Activated CD4-positive, alpha-beta T cell treated with anti-CD3 and anti-CD28 coated beads for 4 hours (primary cell): ENCODE measurements at places on chromosomes 11 and 22.

GRCh38 chr11:64844330-64845128 is at the start of gene CDC42BPG:
TSS of gene CDC42BPG (minus strand) at chr11:64844653. CDS start at chr11:64844569, 84 bp downstream.
- peak; percentile 67 for DNase-seq

DNA sequence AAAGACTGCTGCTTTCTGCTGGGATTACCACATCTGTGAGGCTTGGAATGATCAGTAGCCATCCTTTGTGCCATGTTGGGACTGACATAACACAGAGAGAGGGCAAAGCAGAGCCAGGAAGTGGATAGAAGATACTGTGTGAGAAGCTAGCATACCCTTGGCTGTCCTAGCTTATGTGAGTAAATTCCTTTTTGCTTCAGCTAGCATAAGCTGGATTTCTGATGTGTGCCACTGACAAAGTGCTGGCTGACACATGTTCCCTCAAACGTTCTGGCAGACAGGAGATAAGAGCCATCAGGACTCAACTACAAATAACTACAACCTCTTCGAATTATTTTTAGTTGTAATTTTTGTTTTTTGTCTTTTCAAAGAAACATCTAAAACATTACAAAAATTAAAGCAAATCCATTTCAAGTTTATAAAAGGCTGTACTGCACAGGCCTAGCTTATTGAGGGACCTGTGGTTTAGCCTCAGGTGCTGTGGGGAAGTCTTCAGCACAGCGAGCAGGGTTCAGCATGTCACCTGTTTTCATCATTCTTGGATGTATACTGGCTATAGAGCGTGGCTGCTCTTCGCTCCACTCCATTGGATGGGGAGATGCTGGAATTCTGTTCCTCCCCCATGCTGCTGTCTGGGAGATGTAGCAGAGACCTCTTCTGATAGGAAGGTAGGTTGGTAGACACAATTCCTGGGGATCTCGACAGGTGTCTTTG is 120.9 kb downstream of the SWAP70 start:
- DNase-seq: no peak

DNA sequence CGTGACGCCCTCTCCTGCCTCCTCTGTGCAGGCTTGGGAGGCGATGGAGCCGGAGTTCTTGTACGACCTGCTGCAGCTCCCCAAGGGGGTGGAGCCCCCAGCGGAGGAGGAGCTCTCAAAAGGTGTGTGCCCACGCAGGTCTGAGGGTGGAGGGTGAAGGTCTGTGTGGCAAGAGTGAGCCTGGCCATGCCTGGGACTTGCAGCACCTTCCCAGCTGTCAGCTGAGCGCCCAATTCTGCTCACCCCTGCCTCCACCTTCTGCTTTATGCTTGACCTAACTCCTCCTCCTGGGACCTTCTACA is 2.5 kb downstream of the PARVG start:
- no peak for DNase-seq

- DNase-seq: no peak
Observed at GRCh38 chr11:75424396-75424795, 8.6 kb downstream of the KLHL35 start.
